ENCODE measurements at places on chromosomes 5 and 9. TPM values are rescaled to one million over a fixed set of nuclear protein-coding genes. Genes with fewer than 3 reads are reported as not detected.

FOXD4L4 gene
- not detected for total RNA-seq

F2RL1 gene
- total RNA-seq: 1.8 TPM

BASP1 gene
- total RNA-seq: 4.3 TPM

C5orf52 gene
- total RNA-seq: not detected

- no peak for DNase-seq
These were observed 46.8 kb upstream of the ATG10 start for GRCh38 chr5:81925009-81925408.

DNA sequence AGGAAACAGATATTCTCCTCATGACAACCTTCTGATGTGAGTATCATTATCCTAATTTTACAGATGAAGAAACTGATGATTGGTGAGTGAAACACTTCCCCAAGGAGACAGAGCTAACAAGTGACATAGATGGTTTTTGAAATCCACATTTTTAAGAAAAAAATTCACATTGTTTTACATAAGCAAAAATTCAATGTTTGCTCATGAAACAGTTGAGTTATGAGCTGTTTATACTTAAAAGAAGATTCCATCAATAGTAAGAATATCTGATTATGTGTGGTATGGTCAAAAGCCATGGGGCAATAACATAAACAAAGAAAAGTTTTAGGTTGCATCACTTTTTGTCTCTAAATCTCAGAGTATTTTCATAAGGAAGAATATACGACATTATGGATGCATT, 167.9 kb upstream of the PAPPA start:
- DNase-seq: no peak

DNA sequence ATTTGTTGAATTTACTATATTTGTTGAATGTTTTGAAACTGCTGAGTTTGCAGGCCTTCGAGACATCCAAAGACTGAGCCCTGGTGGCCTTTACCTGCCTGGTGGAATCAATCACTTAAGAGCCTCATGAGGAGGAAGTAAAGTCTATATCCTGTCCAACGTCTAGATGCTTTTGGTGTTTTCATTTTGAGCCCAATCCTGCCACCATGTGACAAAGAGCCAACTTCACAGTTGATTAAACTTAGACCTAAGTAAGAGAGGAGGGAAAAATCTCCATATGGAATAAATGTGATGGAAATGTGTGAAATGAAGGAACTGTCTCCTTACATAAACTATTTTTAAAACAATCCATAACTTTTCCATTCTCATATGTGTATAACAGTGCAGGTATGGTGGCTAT, 220.1 kb downstream of the PRR16 start:
- DNase-seq: no peak

DNA sequence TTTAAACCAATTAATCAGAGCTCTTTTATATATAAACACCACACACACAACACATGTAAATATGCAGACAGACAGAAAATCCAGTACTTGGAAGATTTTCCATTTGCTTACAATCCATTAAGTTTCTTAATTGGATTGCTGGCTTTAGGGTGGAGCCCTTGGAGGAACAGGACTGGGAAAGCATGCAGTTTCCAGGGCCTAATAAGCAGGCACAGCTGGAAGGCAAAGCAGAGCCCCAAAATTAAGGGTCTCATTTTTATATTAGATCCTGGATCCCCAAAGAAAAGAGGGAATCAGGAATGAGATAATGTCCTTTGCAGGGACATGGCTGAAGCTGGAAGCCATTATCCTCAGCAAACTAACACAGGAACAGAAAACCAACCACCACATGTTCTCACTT, 13.1 kb upstream of the SMC2 start:
- no peak for DNase-seq

DNA sequence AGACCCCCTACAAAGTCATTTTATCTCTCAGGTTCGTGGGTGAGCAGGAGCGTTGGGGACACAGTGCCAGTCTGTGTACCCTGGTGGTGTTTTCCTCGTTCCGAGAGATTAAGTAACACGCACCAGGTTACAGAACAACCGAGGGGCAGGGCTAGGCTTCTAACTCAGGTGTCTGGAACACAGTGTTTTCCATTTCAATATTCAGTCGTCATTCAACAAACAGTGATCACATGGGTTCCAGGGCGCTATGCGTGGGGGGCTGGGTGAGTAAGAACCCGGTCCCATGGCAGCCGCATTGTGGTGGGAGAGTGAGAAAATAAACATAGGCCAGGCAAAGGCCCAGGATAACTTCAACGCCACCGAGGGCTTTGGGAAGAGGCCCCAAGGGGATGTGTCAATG, 55.9 kb upstream of the RNU6ATAC start:
- DNase-seq: no peak

DNA sequence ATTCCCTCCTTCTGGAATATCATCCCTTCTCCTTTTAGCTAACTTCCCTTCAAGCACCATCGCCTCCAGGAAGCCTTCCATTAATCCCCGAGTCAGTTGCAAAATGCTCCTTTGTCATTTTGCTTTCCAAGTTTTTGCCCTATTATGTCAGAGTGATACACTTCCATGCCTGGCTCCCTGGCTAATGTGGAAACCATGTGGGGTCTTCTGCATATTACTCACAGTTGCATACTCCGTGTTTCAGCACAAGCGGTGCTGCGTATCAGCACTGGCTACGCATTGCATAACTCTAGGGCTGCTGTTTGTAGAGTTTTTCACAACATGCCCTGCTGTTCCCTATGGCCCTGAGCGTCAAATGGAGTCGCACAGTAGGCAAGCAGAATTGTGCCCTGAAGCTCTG, 1.9 kb downstream of the TEX53 start:
- DNase-seq: no peak

DNA sequence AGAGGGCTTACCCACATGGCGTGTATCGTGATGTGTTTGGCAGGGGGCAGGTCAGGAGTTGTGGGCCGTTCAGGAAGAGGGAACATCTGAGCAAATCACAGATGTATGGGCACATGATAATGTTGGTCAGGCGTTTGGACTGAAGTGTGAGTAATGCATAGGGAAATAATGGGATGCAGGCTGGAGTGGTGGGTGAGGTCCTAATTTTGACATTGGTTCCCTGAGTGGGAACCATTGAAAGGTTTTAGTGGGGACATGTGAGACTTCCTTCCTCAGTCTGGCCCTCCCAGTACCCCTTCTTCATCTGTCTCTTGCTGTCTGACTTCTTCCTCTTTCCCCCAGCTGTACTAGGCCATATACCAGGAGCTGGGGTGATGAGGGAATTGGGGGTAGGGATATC, 7.6 kb downstream of the OTULIN start:
- no peak for DNase-seq

Data from activated T-cell treated with anti-CD3 and anti-CD28 coated beads, Interleukin-2, amount 50 U/mL, for 4 hours (primary cell).